ENCODE measurements at places on chromosomes 2 and 18.

GRCh38 chr2:73823916-73824523, 4.7 kb upstream of the STAMBP start:
- peak; percentile 82 for DNase-seq

- no peak for DNase-seq
Measured at GRCh38 chr2:64192664-64193105, 48.5 kb upstream of the PELI1 start.

- no peak for DNase-seq
Measured at GRCh38 chr2:36670881-36671595, 25.5 kb upstream of the VIT start.

- DNase-seq = peak; percentile 48
Measured at GRCh38 chr2:206859330-206859739, 80.0 kb upstream of the CPO start.

DNA sequence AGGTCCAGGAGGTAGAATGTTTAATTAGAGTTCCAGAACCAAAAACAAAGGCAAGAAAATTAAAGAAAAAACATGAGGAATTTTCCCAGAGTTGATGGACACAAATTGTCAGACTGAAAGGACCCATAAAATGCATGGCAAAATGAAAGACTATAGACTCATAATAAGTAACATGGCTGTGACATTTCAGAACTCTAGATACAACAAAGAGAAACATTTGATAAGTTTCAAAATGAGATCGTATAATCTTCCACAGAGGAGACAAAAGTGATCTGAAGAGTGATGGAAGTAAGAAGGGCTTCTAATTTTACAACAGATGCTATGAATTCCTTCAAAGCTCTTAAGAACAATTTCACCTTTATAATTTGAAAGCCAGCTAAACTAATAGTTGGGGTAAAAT, 20.4 kb downstream of the ORC4 start:
- DNase-seq = no peak

DNA sequence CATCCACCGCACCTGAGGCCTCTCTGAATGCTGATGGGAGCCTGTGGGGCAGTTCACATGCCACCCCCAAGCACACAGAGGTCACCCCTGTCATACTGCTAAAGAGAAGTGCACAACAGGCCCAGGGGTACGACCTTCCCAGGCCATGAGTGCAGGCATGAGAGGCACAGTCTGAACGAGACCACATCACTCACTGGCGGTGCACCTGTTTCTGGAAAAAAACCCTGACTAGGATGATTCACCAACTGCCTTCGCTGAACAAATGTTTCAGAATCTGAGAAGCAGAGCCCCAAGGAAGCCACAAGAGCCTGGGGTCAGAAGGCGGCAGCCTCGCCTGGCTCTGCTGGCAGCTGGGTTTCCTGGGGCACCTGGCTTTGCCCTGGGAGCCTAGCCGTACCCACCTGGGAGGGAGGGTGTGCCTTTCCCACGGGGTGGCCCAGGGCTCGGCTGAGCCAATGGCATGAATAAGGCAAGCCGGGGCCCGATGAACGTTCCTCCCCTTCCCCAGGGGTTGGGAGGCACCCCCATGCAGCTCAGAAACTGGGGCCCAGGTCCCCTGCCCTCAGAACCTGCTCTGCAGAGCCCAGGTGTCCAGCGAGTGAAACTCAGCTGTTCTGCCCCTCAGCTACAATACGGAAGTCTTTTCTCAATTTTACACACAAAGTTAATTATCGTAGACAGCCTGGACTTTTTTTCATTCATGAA, 73.8 kb downstream of the HDAC4 start:
- peak; percentile 80 for DNase-seq

DNA sequence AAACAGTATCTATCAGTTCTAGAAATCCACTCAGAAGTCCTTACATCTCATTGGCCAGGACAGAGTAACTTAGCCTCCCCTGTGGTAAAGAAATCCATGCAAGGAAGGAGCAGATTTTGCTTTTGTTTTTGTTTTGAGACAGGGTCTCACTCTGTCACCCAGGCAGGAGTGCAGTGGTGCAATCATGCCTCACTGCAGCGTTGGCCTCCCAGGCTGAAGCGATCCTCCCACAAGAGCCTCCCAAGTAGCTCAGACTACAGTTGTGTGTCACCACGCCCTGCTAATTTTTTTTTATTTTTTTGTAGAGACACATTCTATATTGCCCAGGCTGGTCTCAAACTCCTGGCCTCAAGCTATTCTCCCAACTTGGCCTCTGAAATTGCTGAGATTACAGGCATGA, 185.1 kb downstream of the NRP2 start:
- DNase-seq = no peak
